ENCODE measurements at places on chromosomes 7 and 10.

- peak; percentile 36 for DNase-seq
These were observed 208.3 kb downstream of the PPP1R3A start for GRCh38 chr7:113710310-113711096.

- DNase-seq: no peak
These were observed 918.1 kb upstream of the POT1 start for GRCh38 chr7:125847692-125848091.

- peak; percentile 1 for DNase-seq
These were observed 29.6 kb downstream of the IDE start for GRCh38 chr10:92544296-92544695.

GRCh38 chr10:43899224-43899959, 250.7 kb upstream of the ZNF32 start:
- DNase-seq: no peak

DNA sequence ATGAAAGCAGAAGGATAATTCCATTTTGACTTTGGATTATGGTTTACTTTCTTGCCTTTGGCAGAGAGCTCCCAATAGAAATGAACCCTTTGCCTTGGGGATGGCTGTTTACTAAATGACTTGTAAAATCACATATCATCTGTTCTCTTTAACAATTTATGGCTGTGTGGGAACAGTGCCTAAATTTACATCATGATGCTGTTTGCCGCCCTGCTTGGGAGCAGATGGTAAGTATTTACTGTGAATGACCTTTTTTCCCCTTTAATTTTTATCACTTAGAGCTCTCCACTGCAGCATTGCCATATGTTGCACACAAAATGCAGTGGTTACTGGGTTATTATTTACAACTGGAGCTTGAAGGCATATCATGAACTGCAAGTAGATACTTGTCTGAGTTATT, 13.4 kb downstream of the HEPACAM2 start:
- DNase-seq: no peak

DNA sequence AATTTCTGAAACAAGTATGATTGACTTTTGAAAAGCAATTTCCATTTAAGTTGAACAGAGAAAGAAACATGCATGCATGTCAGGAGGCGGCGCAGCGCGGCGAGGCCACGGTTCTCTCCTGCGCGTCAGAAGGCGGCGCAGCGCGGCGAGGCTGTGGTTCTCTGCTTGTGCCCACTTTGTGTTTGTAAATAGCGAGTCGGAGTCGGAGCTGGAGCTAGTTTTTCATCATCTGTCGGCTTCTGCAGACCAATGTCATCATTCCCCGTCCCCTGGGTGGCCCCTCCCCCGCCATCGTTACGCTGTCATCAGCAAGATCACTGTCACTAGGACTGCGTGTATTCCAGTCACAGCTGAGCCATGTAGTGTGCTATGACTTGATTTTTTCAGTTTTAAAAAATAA, 49.2 kb downstream of the INPP5A start:
- DNase-seq: no peak

DNA sequence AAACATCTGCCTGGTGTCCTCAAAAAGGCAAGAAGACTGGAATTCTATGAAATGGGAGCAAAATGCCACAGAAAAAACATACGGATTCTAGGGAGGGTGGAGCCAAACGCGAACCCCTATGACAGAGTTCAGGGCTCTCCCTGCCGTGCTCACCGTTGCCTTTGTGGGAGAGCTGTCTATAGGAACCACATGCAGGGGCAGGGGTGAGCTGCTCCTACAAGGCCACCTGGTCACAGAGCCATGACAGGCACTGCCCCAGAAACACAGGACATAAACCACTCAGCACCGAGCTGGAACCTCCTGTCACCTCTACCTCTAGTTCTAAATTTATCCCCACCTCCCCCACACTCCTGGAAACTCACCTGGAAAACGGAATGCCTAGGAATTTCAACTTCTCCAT, 155.1 kb upstream of the ZNF32 start:
- no peak for DNase-seq

DNA sequence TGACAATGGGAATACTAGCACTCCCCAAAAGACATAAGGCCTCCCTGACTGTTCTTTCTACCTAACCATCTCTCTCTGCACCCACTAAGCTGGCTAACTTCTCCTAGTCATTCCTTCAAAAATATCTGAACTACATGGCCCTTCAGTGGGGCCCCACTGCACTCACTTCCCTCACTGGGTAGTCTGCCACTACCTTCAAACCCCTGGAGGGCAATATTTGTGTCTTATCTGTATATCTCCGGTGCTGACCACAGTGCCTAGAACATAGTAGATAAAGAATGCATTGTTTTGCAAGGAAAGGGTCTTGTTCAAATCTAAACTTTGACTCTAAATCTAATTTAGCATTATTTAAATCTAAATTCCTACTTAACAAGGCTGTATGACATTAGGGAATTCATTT, 44.3 kb downstream of the CACUL1 start:
- no peak for DNase-seq

DNA sequence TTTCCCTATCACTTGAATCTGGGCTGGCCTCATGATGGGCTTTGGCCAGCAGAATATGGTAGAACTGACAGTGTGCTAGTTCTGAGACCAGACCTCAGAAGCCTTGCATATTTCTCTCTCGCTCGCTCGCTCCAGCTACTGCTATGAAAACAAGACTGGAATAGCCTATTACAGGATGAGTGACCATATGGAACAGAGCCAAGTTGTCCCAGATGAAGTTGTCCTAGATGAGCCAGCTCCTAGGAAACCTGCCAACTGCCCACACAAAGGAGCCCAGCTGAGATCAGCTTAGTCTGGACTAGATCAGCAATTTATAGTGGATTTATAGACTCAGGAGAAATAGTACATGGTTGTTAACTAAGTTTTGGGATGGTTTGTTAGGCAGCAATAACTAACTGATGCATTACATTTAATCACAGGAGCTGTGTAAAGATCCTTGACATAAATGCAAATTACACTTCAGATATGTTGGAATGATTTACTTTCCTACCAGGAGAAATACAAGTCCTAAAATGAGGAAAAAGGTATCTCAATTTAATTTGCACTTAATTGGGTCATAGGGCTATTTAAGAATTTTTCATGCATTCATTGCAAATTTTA, 6.8 kb upstream of the HECW1 start:
- DNase-seq: no peak

GRCh38 chr7:18180685-18181084, 153.0 kb upstream of the PRPS1L1 start:
- no peak for DNase-seq

GRCh38 chr10:13340068-13340467, 8.0 kb downstream of the SEPHS1 start:
- DNase-seq: no peak

DNA sequence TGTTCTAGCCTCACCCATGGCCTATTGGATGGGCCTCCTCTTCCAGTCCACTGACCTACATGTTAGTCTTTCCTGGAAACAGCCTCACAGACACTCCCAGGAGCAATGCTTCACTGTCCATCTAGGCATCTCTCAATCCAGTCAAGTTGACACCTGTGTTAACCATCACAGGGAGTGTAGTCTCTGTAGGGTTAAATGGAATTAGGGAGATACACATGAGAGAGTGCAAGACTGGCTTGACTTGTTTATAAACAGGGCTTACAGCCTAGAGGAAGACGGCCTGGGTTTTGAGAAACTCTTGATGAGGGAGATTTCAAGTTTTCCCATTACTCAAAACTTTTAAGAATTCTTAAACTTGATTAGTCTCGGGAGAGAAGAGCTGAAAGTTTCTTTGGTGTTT, 18.9 kb upstream of the PRSS37 start:
- DNase-seq: no peak

DNA sequence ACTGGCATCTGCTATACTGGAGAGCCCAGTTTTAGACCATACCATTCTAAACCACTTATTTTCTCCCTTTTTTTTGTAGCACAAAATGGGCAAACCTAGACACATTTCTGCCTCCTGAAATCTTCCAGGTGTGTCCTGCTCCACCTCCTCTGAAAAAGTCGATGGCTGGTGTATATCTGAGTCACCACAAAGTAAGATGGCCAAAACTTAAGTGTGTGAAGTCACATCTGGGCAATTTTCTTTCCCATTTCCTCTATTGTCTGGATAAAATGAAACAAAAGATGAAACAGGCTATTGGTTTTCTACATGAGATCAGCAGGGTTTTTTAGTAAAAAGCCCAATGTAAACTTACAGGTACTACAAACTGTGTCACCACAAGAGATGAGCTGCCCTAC, 65.5 kb downstream of the OSBPL3 start:
- no peak for DNase-seq

DNA sequence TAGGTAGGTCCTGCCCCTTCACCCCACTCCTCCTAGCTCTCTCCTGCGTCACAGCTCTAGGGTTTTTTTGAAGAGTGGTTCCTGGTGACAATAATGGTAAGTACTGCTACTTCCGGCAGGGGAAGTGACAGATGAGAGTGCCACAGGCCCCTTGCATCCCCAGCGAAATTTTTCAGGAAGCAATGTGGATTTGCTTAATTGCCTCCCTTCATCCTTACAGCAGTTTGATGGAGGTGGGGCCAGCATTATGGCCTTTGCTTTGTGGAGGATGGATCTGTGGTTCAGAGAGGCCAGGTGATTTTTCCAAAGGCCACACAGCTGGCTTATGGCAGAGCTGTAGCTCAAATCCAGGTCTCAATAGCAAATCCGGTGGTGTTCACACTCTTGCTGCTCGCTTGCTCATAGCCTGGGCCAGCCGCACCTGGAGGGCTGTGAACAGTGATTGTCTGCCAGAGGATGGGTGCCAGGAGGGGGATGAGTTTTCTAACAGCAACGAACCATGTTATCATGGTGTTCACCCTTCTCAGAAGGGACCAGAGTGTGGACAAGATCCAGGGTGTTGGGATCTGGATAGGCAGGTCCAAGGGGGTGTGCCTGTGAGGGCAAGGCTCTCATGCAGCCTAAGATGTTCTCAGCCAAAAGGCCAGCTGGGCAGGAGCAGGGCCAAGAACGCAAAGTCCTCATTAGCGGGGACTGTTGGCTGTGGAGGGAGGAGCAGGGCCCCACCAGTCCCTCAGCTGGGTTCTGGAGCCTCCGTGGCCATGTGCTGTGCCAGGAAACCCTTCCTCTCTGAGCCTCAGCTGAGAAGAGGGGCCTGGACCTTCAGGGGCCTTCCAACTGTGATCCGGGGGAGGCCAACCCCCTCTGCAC, 89.0 kb downstream of the EMX2 start:
- DNase-seq: no peak

DNA sequence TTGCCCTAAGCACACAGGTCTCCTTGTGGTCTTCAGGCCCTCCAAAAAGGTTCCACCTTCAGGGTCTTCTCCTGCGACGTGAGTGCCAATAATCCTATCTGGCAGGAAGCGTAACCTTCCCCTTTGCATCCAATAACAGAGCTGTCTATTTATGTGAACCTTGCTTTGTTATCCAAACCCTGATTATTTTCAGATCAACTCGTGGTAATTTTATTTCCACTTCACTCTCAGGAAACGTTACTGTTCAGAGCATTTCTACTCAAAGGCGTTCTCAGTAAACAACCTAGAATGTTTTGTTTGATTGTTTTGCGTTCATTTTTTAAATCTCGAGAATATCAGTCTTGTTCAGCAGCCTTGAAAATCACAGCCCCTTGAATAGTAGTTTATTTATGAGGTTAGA, 232.3 kb upstream of the KLF6 start:
- DNase-seq: no peak

GRCh38 chr7:47038621-47039020, 543.3 kb downstream of the TNS3 start:
- no peak for DNase-seq

- no peak for DNase-seq
These were observed 1.3 kb downstream of the STAMBPL1 start for GRCh38 chr10:88881320-88881719.

GRCh38 chr10:53664282-53665019, 891.9 kb upstream of the MBL2 start:
- DNase-seq: no peak

- DNase-seq: no peak
These were observed 96.3 kb upstream of the VIPR2 start for GRCh38 chr7:159240962-159241361.

DNA sequence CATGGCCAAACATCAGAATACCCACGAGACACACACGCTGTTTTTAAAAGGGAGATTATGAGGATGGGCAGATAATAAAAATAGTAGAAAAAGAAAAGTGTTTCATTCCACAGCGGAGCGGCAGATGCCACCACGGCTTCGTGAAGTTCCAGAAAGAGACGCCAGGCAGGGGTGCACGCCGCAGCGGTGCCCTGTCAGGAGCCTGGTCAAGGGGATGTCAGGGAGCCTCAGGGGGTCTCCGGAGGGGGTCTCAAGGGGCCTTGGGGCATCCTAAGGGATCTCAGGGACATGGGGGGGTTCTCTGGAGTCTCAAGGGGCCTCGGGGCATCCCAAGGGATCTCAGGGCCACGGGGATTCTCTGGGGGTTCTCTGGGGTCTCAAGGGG, 253.4 kb downstream of the ZMYND11 start:
- no peak for DNase-seq

- DNase-seq: no peak
These were observed 51.7 kb downstream of the EBF3 start for GRCh38 chr10:129912166-129912917.

DNA sequence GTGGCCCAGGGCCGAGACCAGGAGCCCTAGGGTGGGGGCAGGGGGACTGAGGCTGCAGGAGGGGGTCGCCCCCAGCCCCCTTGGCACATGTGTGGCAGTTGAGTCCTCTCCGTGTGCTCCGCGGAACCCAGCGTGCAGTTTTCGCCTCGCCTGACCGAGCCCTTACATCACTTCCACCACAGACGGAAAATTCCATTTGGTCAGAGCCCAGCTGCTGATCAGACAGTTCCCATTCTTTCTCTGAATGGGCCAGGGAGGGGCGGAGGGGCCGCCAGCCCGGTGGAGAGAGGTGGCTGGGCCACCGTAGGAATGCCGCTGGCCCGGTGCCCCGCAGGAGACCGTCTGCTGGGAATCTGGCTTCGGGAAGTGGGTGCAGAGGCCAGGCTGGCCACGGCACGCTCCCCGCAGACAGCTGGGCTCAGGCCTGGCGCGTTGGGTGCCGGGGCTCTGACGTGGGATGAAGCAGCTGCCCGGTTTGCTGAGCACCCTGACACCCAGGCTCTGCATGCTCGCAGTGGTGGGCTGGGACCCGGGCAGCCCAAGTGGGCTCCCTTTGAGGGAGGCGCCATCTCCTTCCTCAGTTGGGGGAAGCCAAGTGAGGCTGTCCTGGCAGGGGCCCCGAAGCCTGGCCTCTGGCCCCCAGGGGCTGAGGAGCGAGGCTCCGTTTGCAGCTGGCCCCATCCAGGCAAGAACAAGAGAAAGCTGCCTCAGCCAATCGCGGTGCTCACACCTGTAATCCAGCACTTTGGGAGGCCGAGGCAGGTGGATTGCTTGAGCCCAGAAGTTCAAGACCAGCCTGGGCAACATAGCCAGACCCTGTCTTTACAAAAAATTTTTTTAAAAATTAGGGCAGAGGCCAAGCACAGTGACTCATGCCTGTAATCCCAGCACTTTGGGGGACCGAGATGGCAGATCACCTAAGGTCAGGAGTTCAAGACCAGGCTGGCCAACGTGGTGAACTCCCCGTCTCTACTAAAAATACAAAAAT, 9.9 kb downstream of the TTYH3 start:
- no peak for DNase-seq

DNA sequence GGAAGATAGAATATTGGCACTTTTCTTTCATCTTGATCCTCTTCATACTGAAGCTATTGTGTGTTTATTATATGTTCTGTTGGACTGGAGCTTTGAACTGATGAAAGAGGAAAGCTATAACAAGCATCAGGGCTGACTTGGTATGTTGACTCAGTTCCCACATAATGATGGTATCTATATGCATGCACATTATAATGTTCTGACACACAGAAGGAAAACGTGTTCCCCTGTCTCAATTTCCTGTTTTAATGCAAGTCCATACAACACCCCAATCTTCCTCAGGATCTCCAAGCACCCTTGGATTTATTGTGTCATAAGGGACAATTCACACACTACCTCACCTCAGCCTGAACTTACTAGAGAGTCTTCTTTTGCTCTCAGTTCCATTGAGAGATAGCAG, 8.3 kb upstream of the WASL start:
- no peak for DNase-seq

All from central memory CD4-positive, alpha-beta T cell (primary cell).